ENCODE measurements at places on chromosomes 2 and 18. TPM values are rescaled to one million over a fixed set of nuclear protein-coding genes. Genes with fewer than 3 reads are reported as not detected.

The SRD5A2 gene
- total RNA-seq, result not detected

DNA sequence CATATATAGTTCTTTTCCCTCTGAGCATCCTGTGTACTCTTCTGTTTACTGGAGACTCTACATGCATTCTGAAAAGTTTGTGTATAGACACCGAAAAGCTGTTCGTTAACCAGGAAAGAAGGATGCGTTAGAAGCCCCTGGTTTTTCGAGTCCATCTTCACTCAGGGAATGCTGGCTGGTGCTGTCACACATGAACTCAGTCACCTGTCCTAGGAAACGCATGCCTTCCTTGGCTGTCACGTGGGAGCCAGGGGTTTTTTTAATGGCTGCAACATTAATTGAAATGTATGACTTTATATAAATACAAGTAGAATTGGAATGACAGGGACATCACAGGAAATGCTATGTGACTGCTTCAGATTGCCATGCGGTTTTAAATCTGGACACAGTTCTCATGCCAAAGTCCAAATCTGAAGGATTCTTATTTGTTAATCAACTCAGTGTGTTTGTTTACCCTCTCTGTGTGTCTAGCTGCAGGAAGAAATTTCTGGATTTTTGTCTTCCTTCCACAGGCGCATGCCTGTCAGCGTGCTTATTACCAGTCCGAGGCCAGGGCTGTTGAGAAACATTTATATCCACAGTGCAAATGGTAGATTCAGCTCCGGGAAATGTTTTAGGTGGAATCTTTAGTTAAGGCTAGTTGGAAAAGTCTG, 2.6 kb downstream of the RAMP1 start:
- DNase-seq, result no peak

DNA sequence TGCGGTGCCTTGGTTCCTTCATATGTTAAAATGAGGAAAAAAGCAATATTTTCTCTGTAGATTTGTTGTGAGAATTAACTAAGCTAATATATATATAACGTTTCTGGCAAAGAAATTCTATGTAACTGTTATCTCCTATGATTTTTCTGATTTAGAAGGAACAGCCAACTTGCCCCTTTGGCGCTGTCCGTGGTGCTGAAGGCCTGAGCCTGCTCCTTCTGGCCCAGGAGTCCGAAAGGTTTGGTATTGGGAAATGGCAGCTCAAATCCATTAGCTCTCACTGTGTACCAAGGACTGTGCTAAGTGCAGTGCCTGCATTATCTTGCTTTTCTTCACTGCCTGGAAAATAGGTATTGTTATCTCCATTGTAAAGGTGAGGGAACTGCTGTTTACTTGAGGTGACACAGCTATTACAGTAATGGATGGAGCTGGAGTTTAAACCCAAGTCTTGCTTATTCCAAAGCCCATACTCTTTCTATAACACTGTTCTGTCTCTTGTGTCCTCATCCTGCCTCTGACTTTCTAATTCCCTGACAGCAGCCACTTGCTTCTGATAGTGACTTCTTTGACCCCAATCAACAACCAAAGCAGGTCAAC, 52.2 kb downstream of the C1QL2 start:
- no peak for DNase-seq

DNA sequence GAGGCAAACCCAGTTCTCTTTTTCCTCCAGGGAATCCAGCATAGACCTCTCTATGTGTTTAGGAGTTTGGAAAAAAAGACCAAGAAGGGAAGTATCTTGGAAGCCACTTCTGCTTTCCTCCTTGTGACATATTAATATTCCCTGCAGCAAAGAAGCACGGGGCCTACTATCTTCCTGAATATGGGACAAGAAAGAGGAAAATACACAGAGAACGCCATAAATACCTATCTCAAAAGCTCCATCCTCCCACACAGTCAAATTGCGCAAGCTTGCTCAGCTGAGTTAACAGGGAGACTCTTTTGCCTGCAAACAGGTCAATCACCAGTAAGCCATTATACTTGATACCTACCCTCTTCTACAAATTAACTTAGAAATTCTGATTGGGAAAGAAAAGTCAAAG, 16.7 kb upstream of the RAPH1 start:
- DNase-seq, result no peak

The PDE11A gene
- total RNA-seq, result 1.2 TPM

DNA sequence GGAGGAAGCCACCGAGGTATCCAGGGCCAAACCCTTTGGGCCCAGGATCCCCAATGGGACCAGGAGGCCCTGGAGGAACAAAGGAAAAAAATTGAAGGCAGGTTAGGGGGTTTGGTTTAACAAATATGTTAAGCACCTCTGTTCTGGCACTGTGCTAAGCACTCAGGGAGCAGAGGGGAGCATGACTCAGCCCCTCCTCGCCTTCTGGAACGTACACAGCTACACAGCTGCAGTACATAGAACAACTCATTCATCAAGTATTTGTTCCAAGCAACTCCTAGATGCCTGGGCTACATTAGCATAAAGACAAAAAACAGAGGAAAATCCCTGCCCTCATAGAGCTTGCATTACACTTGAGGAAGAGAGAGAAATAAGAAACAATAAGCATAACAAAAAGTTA, 153.6 kb downstream of the COL4A4 start:
- no peak for DNase-seq

DNA sequence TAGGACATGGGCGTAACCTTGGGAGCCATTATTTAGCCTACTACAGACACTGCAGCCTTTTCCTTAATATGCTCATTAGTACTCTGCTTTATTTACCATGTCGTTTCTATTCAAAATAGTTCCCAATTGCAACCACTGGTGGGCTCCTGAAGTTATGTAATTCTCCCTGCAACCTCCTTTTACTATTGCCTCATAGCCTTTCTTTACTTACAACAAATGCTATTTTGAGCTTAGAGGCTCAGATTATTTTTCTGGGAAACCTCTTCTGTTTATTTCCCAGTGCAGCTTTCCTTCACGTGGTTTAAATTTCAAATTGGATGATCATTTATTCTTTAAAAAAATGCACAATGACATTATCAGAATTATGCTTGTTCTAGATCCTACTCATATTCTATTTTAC, 492.3 kb upstream of the TMEFF2 start:
- DNase-seq, result no peak

The RAB10 gene
- 152 TPM for total RNA-seq

DNA sequence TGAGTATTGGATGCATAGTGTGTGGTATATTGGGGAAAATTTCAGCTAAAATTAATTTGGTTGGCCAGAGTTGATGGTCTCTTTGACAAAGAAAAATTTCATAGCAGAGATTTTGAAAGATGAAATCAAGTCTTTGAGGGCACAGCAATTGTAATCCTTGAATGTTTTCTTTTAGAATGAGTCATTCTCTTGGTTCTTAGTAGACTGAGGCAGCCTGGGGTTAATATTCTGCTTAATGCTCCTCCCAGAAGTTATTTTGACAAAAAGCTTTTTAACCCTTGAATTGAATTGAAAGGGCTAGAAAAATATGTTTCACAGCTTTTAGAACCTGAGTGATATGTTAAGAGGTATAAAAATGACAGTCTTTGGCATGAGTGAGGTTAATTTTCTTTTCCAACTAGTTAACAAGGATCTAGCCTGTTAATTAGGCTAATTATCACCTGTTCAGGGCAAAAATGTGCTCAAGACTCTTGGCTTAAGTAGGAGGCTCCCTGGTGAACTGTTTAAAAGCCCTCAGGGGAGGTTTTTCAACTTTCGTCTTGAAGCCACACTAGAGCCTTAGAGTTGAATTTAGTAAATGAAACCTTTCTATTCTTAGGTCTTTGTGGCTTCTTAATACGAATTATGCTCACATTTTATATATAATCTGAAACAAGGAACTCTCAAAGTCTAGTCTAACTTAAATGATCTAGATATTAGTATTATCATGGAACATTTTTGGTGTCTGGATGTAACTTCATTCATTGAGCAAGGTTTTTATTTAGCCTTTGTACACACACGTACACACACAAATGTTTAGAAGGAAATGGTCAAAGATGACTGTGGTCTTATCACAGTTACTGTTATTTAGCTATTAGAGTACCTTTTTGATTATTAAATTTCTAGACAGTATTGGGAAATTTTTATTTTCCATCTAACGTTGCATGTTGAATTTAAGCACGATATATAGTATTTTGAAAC, 272.5 kb downstream of the ZNF407 start:
- no peak for DNase-seq

- no peak for DNase-seq
Measured at GRCh38 chr18:70334728-70335329, 46.0 kb downstream of the SOCS6 start.

DNA sequence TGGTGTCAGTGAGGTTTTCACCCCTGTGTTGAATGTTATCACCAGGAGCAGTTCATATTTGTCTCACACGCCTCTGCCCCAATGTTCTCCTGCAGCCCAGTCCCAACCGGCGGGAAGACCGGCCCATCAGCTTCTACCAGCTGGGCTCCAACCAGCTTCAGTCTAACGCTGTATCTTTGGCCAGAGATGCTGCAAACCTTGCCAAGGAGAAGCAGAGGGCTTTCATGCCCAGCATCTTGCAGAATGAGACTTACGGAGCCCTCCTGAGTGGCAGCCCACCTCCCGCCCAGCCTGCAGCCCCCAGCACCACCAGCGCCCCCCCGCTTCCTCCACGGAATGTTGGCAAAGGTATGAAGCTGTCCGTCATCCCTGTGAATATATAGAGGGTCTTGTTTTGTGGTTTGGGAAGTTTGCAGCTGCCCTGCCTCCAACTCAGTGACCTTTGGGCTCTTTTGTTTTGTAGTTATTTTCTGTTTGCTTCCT, 35.1 kb downstream of the ITGB1BP1 start:
- DNase-seq, result no peak

DNA sequence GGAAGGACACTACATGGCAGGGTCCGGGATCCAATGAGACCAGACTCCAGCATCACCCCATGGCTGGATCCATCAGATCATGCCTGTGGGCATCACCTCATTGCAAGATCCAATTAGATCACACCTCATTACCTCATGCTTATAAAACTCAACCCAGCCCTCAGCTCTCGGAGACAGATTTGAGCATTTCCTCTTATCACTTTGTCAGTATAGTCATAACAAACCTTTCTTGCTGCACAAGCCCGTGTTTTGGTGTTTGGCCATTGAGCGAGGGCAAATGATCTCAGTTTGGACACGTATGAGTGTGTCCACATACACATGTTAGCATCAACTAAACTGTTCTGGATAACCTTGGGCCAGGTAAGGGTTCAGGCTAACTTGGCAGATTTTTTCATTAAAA, 58.8 kb downstream of the CCDC195 start:
- no peak for DNase-seq

All from frontal cortex (tissue), 4 donors.